Activated naive CD4-positive, alpha-beta T cell treated with anti-CD3 and anti-CD28 coated beads, Interleukin-2, amount 50 U/mL, for 72 hours (primary cell): ENCODE measurements at places on chromosomes 2 and 18. TPM values are rescaled to one million over a fixed set of nuclear protein-coding genes. Genes with fewer than 3 reads are reported as not detected.
A peak's percentile ranks its signal among the peaks of the same experiment; 100 is the strongest.

DNA sequence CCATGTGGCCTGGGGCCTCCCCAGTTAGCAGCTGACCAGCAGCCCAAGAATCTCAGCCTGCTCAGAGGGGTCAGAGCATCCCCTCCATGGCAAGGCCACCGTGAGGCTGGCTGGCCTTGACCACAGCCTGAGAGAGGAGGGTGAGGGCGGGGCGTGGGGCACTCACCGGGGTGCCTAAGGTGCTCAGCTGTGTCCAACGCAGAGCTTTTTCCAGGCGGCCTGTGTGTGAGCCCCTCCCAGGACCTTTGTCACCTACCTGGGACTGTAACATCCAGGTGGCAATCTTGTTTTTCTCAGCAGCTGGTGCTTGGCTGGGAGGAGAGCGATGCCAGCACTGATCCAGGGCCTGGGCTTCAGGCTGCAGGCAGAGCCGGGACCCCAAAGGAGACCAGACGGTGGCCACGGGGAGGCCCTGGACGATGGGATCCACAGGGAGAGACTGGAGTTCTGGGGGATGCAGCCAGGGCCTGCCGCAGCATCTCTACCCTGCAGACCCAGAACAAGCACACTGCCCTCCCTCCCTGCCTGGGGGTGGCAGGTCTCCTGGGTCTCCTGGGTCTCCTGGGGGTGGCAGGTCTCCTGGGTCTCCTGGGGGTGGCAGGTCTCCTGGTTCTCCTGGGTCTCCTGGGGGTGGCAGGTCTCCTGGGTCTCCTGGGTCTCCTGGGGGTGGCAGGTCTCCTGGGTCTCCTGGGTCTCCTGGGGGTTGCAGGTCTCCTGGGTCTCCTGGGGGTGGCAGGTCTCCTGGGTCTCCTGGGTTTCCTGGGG, 12.3 kb downstream of the SNED1 start:
- no peak for DNase-seq

DNA sequence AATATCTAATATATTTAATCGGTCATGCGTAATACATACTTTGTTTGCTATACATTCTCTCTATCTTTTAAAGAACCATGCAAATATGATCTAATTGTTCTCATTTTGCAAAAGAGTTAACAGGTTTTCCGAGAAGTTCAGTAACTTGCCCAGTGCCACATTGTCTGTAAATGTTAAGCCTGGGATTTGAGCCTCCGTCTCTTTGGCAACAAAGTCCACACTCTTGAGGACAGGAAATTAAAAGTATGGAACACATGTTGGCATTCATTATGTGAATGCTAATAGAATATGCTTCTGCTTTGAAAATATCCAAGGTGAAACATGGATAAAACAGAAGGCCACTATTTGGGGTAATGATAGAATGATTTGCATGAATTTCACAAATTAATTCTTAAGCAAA, 85.2 kb downstream of the LRP1B start:
- no peak for DNase-seq

- DNase-seq, result no peak
Observed at GRCh38 chr2:239146011-239146641, 254.7 kb downstream of the HDAC4 start.

GRCh38 chr2:239057533-239057932, 209.6 kb downstream of the TWIST2 start:
- DNase-seq, result no peak

DNA sequence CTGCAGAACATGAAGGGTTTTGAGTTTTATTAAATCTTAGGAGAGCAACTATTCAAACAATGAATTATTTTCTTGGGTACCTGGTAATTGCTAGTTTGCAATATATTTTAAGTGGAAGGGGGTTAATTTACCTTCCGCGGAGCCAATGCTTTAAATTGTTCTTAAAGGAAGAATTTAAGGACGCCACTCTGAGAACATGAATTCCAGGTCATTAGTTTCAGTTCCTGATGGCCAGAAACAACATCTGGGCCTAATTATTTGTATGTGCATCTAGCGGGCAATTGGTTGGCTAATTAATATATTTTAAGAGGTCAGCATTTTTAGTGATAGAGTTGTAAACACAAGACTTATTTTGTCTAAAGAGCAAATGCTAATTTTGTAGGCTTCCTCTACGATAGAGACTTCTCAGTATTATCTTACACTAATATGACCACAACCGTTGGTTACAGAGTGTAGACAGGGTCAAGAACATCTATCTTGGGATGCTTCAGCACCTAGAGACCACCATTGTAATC, 40.8 kb downstream of the CCBE1 start:
- DNase-seq, result no peak

Gene POMC
- 2.4 TPM for total RNA-seq

Gene TRAF3IP1
- 11.7 TPM for total RNA-seq

Gene DUSP19
- 1.8 TPM for total RNA-seq

Gene DYSF
- total RNA-seq, result 0.30 TPM

Gene SP5
- total RNA-seq, result 0.19 TPM

- no peak for DNase-seq
Observed at GRCh38 chr18:30132959-30133358, 909.6 kb downstream of the DSC3 start.

GRCh38 chr2:58532641-58533040, 291.5 kb upstream of the FANCL start:
- DNase-seq, result no peak

DNA sequence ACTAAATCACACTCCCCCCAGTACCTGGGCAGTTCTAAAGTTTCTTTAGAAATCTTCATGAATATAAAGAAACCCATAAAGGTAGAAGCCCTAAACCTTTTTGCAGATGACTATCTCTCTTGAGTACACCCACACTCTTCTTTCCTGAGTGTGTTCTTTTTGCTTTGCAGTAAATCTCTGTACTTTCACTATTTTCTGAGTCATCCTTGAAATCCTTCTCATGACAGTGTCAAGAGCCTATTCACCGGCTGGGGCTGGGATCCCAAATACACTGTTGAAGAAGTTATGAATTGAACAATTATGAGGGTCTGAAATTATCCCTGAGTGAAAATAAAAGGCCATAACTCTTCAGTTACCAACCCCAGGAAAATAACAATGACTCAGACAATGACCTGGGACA, 133.9 kb upstream of the CCDC195 start:
- DNase-seq, result no peak

Gene POTEI
- total RNA-seq, result not detected

GRCh38 chr2:206873423-206873822, 65.9 kb upstream of the CPO start:
- DNase-seq, result no peak

Gene RBM43
- 5.0 TPM for total RNA-seq

DNA sequence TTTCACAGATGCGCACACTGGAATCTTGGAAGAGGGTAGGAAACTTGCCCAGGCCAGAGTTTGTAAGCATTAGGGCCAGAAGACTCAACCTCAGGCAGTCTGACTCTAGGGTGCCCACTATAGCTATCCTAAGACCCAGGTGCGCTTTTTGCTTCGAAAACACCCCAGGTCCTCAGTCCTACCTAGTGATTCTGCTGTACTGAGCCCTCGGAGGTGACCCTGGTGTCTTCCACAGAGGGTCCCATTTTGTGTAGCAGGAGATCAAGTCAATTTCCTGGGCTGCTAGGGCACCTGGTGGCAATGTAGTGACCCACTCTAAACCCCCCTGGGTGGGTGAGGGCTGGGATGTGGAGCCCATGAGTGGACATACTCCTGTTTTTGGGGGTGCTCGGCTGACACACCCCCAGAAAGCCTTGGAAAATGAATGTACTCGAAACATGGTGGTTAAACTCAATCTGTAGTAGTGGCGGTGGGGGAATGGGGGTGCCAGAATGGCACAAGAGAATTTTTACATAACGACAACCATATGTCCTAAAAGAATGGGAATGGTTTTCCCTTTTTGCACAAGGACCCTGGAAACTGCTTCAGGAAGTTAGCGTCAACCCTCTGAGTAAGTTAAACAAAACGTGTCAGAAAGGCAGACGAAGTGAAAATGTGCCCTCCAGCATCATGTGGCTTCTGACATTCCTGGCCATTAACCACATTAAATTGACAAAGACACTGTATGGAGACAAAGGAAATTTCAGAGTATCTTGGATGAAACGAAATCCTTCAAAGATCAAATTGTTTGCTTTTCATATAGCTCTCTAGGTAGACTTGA, 218.0 kb upstream of the COPS8 start:
- DNase-seq, result no peak

DNA sequence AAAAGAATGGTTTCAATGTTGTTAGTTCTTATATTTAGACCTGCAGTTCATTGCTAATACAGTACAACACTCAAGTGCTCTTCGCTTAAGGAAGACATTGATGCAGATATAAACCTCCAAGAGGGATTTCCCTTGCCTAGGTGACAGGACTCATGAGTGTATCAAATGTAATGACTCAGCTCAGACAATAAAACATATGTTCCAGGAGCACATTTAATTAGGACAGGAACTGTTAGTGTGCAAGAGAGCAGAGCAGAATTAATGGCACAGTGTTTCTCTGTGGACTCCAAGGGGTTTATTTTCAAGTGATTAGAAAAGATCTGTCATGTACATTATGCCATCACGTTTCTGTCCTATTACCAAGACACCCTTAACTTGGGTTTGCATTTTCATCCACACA, 375.0 kb downstream of the LRRTM4 start:
- no peak for DNase-seq

DNA sequence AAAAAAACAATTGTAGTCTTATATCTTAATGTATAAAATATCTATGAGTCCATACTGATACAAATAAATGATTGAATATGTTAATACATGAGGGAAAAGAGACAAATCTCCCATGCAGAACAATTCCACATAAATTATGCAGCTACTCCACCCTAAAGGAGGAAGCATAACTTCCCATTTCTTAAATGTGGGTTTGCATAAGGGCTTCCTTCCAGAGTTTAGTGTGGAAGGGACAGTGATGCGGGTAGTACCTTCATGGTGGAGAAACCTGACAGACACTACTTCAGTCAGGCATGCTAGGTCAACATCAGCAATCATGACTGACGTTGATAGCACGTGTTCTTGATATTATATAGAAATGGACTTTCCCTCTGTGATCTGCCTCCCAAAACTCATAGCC, 146.9 kb upstream of the STON1 start:
- no peak for DNase-seq

- DNase-seq, result peak; percentile 66
Observed at GRCh38 chr18:35386600-35387100, 9.5 kb upstream of the ZNF396 start.

GRCh38 chr18:59923539-59924196, 23.9 kb downstream of the PMAIP1 start:
- DNase-seq, result no peak

Gene SMYD1
- not detected for total RNA-seq

Gene NT5DC4
- not detected for total RNA-seq
